ENCODE measurements at places on chromosomes 7 and 10.

GRCh38 chr10:128712661-128713400, 586.6 kb upstream of the MKI67 start:
- DNase-seq = no peak

GRCh38 chr7:30365621-30366020, 81.2 kb downstream of the ZNRF2 start:
- no peak for DNase-seq

DNA sequence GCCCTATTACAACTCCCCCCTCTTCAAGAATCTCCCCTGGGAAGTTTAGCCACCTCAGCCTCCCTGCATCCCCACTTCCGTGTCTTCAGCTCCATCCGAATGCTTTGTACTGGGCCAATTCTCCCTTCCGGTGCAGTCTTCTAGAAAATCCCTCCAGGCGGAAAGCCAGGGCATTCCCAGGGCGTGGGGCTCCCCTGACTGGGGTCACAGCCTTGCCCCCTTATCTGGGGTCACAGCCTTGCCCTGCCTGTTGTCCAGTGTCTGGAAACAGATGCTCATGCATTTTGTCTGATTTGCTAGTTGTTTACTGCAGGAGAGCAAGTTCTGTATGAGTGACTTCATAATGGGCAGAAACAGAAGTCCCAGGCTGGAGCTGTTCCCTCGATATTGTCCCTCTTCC, 112.5 kb upstream of the TCERG1L start:
- no peak for DNase-seq

GRCh38 chr7:98287486-98287959, 6.0 kb downstream of the BRI3 start:
- no peak for DNase-seq

DNA sequence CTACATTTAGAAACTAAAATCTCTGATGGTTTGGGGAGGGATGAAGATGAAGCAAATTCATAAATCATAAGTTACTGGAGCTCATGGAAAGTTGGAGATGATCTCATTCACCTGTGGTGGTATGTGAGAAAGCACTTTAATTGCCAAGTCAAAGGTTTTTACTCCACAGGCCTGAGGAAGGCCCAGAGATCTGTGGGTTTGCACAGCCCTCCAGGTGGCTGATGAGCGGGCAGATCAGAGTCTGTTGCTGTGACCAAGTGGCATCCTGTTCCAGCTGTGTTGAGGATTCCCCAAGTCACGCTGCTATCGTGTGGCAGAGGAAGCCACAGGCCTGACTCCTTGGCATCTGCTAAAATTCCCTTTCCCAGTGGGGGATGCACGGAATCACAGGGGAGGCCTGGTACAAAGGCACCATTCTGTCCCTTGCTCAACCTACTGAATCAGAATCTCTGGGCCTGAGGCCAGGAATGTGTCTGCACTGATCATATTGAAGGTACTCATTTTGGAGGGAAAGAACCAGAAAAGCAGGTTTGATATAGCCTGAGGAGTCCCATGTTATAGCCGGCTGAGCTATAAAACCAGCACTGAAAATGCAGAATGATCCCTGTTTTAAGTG, 19.7 kb upstream of the DDC start:
- no peak for DNase-seq

- no peak for DNase-seq
These were observed 6.7 kb downstream of the SLC26A4 start for GRCh38 chr7:107667341-107667740.

DNA sequence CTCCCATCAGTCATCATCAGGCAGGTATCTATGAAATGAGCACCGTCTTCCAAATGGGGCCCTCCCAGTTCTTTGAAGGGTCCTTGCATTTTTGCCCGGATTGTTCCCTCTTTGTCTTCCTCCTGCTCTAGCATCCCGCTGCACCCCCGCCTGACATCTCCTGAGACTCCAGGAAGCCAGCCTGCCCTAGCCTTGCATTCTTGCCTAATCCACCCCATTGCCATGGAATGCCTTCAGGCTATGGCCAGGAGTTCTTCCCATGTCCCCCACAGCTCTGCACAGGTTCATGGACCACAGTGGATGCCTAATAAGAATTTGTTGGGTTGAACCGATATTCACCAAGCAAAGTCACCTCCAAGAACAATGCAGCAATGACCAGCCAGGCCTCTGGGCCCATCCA, 62.1 kb downstream of the ZMIZ1 start:
- no peak for DNase-seq

GRCh38 chr10:34931216-34931615, 116.1 kb upstream of the PARD3 start:
- no peak for DNase-seq

Measured in GM12891 (cell line).